Stimulated activated CD4-positive, alpha-beta T cell treated with anti-CD3 and anti-CD28 coated beads, Interleukin-1b, Interleukin-23, amount 100 ng/mL, for 24 hours (primary cell): ENCODE measurements at places on chromosomes 13 and 19.
A peak's percentile ranks its signal among the peaks of the same experiment; 100 is the strongest.

DNA sequence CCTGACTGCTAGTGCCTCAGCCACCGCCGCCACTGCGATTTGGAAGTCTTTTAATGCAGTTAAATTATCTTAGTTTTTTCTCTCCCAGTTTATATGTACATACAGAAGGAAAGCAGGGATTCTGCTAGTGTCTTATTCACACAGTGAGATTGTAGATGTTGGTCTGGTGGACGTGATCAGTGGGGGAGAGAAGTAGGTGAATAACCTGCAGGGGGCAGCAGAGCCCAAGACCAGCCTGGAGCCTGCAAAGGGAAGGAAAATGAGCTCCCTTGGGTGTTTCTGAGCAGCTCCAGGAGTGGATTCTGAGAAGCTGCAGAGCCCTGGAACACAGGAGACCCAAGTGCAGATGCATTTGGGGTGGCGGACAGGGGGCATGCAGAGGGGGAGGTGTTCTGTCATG is 26.3 kb downstream of the ZNF844 start:
- DNase-seq: peak; percentile 55

DNA sequence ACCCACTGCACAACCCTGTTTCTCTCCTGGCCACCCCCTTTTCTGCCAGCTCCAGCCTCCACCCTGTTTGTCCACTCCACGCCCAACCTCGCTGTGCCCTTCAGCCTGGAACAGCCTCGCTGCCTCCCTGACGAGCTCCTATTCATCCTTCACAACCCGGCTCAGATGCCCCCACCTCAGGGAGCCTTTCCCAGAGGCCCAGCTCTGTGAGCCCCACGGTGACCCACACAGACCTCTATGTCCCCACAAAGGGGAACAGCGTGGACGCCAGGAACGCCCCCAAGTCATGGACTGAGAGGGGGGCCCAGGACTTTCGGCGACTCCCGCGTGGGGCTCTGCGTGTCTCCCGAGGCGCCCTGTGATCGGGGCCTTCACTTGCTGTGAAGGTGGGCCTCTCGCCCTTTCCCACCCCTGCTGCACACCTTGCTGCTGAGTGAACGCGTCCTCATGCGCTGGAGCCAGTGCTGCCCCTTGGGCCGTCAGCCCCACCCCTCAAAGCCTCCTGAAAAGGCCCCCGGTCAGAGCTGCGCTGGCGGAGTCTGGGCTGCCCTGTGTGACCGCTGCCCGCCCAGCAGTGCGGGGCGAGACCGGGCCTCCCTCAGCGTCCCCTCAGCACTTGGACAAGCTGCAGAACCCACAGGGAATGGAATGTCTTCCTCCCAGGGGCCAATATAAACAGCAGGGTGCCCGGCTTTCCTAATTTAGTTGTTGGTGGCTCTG is 40.0 kb downstream of the ADPRHL1 start:
- DNase-seq: no peak

DNA sequence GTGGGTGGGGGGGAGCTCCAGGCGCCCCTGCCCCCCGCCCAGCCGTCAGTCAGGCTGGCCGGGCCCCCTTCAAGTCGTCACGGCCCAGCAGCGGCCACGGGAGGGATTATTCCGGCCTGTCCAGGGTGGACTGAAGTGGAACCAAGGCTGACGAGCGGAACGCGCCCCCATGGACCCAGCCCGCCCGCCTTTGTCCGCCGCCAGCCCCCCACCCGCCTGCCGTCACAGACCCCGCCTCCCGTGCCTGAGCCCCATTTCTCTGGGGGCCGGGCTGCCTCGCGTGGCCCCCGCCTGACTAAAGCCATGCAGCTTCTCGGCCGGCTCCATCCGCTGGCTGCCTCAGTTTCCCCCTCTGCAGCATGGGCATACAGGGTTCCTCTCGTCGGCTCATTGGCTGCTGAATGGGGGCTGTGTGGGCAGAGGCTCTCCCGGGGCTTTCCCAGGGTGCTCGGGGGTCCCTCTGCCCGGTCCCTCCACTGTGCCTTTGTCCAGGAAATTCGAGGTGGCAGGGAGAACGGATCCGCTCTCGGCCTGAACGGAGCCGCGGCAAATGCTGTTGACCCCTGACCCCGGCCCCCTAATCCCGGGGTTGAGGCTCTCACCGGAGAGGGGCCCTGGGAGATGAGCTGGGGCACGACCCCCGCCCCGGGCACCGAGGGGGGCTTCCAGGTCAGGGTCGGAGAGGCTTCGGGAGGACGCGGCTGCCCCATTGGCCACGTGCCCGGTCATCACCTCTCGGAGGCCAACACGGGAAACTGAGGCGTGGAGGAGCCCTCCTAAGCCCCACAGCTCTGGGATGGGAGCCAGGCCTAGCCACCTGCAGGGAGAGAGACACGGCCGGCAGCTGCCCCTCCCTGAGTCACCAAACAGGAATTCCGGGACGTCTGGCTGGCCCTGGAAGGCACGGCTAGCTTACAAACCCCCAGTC is 27.4 kb downstream of the EFNA2 start:
- DNase-seq: no peak

- no peak for DNase-seq
Observed at GRCh38 chr13:34750078-34750931, 191.8 kb upstream of the NBEA start.

DNA sequence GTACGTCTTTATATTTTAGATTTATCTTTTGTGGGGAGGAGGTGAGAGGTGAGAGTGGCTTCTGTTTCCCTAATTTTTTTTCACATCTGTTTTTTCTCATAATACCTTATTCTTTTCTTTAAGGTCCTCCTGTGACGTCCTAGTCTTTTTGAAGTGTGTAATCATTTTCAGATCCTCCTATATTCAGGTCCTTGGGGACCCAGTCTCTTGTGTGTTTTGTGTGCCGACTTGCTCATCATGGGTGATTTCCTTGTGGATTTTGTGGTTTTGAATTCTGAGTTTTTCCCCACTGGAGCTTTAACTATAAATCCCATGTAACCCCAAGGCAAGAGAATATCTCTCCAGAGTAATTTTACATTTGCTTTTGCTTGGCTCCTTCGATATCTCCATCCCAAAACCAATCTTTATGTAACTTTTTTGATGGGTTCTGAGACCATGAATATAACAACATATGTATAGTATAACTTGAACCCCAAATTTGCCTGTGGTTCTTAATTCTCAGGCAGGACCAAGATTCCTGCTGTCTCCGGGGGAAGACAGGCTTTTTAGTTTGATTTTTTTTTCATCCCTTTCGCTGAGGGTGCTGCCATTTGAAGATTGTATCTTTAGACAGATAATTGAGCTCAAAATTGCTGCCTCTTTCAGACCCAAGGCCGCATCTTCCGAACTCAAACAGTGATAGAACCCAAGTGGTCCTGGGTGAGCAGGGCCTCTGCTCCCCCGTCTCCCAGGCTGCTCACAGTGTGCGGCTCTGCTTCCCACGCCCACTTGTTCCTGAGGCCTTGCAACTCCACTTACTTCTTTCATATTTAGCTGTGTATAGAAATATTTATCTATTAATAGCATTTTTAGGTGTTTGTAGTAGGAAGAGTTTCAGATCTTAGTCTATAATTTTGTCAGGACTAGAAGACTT is 59.1 kb upstream of the GPR183 start:
- no peak for DNase-seq
